HT1080 (cell line): ENCODE measurements at places on chromosomes 5 and 9. TPM values are rescaled to one million over a fixed set of nuclear protein-coding genes. Genes with fewer than 3 reads are reported as not detected.

GRCh38 chr5:176549871-176550270, 729 bp downstream of the CDHR2 start:
- no peak for DNase-seq

F12 gene
- total RNA-seq: 8.5 and 15.2 TPM in 2 replicates

DNA sequence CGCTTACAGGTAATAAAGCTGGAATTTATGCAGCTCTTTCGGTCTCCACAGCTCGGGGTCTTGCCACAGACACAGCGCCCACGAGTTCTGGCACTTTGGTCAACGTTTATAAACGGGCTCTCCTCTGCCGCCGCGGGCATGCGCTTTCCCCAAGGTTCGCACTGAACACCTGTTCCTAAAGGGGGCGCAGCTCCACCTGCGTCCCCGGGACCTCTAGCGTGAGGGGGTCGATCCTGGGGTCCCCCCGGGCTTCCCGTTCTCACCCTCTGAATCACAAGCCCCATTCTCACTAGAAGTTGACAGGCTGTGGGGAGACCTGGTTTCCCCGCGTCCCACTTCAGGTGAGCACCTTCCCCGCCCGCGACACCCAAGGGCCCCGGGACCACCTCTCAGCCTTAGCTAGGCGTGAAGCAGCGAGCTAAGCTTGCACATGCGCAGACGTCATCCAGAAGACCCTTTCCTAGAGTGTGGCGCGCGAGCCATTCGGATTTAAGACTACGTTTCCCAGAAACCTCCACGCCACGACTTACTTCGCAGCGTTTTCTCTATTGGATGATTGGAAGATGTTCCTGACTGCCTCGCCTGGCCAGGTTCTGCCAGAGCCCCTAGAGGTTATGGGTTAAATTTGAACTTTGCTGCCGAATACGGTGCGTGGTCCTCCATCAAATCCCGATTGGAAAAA, 21.3 kb upstream of the ZNF782 start:
- peak; percentile 71 for DNase-seq

DNM1 gene
- 12.9 and 18.9 TPM in 2 replicates for total RNA-seq

GPX8 gene
- 48.3 and 48.7 TPM in 2 replicates for total RNA-seq

IFNA13 gene
- not detected in 2 replicates for total RNA-seq
